ENCODE measurements at places on chromosomes 3 and 15.

DNA sequence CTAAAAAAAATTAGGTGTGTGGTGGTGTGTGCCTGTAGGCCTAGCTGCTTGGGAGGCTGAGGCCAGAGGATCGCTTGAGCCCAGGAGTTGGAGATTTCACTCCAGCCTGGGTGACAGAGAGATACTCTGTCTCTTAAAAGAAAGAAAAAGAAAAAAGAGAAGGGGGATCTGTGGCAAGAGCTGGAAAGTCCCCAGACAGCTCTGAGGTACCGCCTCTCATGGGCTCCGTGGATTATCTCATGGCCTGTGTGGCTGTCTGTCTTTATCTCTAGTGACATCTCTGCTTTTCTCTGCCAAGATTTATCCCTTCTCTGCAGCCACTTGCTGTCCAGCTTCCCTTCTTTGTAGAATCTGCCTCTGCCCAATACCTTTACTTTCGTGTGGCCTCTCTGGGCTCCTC is 5.7 kb downstream of the EXOSC7 start:
- no peak for DNase-seq

DNA sequence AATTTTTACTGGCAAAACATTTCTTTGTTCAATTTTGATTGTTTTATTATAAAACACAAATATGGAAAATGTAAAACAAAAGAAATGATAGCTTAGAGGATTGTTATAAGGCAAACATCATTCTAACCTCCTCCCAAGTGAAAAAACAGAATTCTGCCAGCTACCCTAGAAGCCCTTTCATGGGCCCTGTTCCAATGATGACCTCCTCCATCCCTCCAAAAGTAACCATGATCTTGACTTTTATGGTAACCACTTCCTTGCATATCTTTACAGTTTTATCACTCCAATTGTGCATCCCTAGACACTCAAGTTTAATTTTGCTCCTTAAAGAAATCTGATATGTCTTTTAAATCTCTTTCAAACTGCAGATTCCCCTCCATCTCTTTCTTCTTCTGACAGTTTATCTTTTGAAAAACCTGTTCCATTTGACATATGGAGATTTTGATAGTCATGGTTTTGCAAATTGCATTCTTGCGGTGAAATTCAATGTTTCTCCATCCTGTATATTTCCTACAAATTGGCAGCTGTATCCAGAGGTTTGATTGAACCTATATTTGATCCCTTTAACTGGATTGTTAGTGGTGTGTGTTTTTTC is 27.0 kb upstream of the TNFAIP8L3 start:
- no peak for DNase-seq

- no peak for DNase-seq
Measured at GRCh38 chr3:14622368-14622767, 29.2 kb upstream of the CCDC174 start.

DNA sequence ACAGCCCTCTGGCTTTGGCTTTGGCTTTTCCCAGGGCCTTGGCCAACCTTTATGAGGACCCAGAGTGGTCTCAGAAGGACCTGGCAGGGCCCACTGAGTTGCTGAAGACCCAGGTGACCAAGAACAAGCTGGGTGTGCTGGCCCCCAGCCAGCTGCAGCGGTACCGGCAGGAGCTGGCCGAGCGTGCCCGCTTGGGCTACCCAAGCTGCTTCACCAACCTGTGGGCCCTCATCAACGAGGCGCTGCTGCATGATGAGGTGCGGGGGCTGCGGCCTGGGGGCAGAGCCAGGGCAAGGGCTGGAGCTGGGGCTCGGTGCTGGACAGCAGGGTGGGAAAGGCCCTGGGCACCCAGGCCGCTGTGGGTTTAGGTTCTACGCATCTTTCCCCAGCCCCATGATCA is 6.2 kb downstream of the PLA2G4B start:
- DNase-seq, result no peak

DNA sequence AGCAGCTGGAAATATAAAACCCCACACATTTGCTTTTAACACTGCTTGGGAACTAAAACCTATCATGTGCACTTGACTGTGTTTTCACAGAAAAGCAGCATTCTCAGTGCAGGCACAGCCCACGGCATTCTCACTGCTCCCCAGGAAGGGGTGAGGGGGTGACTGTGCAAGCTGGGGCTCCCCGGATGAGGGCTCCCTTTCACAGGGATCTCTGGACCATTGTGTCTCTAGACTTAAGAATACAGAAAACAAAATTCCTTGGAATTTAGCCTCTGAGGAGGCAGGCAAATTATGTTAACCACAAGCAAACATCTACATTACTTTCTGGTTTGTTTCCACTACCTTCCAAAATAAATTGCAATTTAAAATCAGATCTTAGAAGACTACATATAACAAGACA is 100.3 kb downstream of the FSIP1 start:
- no peak for DNase-seq

DNA sequence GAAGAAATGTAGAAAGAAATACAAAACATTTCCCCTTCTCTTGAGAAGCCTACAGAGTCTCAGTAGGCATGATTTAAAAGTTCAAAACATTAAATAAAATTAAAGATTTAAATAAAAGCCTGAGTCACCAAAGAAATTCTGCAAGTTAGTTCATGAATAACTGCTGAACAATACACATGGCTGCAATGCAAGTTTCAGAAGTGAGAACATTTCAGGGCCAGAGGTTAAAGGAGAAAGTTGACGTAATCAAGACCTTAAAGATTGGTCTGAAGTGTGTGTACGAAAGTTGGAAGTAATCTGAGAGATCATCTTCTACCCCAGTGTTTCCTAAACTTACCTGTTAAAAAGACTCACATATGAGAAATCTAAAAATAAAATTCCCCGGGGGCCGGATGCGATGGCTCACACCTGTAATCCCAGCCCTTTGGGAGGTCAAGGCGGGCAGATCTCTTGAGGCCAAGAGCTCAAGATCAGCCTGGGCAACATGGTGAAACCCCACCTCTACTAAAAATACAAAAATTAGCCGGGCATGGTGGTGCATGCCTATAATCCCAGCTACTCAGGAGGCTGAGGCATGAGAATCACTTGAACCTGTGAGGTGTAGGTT is 108.7 kb upstream of the PHLDB2 start:
- peak; percentile 17 for DNase-seq

DNA sequence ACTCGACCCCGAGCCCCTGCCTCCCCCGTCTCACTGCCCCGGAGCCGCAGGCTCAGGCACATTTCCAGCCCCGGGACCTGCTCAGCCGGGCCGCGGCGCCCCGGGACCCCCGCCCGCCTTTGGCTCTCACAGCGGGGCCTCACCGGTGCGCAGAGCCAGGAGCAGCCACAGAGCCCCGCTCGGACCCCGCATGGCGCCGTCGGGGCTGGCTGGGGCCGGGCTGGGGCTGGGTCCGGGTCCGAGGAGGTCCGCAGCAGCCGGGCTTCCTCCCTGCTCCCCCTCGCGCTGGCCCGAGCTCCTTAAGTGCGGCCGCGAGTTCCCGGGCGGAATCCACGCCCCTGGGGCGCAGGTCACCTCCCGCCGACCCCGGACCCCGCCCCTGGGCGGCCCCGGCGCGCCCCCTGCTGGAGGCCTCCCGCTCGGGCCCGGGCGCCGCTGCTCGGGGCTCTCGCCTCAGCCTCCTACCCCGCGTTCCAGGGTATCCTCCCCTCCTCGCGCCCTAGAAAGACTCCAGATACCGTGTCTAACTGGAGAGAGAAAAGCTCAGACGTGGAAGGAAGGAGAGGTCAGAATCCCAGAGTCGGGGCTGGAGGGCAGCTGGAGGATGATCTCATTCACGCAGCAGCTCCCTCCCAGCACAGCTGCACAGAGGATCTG is at the start of gene MELTF:
TSS of gene MELTF (minus strand) at position 307 of the 657 bp plus-strand sequence. CDS start at position 192, 115 bp downstream.
- DNase-seq, result no peak

- DNase-seq, result no peak
Measured at GRCh38 chr15:74808078-74808839, 4.4 kb upstream of the LMAN1L start.

DNA sequence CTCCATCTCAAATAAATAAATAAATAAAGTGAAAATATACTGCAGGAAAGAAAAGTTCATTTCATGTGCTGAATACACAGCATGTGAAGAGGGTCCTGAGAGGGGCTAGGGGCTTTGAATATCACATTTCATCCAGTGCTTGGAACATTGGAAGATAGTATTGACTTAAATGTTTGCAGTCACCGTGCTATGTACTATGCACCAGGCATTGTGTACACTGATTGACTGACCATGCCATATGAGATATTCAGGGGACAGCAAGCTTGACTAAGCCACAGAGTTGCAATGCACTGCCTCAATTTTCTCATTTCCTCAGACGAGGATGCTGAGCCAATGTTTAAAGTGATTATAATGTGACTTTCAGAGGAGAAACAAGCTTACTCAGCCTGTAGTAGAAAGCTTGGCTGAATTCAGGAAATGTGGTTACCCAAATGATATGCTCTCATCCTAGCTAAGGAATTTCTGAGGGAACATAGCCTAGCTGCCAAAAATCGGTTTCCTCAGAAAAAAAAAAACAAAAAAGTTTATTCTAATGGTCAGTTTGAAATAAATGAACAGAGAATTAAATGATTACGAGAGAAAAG is 557.9 kb downstream of the FGF12 start:
- DNase-seq, result no peak

DNA sequence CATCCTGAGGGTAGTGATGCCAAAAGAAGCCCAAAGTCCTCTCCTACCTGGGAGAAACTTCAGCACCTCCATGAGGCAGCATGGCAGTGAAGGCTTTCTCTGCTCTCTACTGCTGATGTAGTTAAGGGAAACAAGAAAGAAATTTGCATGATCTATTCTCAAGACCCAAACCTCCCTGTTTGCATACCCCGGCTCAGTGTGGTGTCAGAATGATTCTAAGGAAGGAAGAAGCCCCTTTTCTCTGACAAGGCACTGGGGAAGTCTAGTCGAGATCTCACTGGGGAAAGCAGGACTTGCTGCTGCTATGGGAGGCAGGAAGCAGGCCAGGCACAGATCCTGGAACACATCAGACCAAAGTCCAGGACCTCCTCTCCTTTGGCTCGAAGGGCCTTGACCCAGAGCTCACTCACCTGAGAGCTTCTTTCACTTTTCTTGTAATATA is 89.4 kb upstream of the ICE2 start:
- no peak for DNase-seq

DNA sequence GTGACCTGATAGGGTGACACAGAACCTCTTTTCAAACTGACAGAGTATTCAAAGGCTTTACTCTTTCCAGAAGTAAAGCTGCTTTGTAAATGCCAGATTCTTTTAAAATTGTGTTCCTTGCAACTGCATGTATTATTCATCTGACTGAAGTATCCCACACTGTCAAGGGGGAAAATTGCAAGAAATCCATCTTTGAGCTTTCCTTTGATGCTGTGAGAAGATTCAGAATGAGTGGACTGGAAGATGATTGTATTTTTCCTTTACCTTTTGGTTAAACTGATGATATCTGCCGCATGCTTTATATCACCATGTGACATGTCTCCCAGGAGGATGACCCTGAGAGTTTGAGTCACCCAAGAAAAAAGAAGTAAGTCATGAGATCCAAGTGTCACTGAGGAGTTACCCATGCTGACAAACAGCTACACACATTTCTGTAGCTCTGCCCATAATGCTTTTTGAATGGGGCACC is 250.8 kb upstream of the CBLB start:
- DNase-seq, result no peak

DNA sequence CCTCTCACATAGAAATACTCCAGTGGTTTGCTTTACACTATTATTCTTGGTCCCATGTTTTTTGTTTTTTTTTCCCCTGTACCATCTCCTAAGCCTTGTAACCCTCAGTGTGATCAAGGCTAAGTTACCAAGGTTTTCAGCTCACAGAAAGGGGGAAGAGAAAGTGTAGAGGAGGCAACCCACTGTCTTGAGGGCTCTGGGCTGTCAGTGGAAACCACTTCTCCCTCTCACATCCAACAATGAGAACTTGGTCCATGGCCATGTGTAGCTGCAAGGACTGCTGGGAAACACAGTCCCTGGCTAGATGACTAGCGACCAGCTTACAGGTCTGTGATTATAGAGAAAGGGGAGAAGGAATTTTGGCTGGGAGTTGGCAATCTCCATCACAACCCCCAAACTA is 30.3 kb downstream of the GPD1L start:
- no peak for DNase-seq

GRCh38 chr15:26391567-26392194 is 381.2 kb downstream of the GABRB3 start:
- DNase-seq, result peak; percentile 87

- DNase-seq, result no peak
Measured at GRCh38 chr15:60972301-60972700, 256.8 kb downstream of the RORA start.

DNA sequence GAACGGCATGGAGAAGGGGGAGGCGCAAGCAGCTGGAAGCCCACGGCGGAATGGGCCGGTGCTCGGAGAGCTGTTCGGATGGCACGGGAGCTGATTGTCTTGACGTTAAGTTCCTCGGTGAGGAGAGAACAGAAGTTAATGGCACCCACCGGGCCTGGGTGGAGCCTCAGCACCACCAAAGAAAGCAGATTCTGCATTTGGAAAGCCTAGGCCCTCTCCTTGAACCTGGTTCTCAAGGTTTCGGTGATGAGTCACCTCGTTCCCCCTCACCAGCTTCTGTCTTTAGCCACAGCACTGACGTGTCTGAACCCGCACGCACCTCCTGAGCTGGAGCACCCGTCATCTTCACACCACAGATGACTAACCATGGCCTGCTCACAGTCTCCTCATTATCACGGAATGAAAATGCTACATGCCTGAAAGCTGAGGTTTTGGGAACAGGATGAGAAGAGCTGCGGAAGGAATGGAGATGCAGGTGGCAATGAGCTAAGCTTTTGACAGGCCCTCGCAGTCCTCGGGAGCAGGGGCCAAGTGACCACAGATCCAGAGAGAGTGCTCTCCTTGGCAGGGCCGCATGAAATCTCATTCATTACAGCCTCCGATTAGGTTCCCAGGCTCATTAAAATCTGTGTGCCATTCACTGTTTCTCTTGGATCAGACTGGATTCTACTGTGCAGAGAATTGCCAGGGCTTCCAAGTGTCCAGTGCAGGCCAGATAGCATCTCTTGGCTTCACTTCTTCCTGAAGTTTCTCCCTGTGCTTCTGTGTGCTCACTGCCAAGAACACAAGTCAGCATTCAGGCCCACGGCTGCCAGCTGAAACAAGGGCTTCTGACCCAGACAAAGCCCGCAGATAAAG is 96.3 kb upstream of the DLG1 start:
- DNase-seq, result no peak

GRCh38 chr3:135009014-135009413 is 214.0 kb downstream of the EPHB1 start:
- no peak for DNase-seq

DNA sequence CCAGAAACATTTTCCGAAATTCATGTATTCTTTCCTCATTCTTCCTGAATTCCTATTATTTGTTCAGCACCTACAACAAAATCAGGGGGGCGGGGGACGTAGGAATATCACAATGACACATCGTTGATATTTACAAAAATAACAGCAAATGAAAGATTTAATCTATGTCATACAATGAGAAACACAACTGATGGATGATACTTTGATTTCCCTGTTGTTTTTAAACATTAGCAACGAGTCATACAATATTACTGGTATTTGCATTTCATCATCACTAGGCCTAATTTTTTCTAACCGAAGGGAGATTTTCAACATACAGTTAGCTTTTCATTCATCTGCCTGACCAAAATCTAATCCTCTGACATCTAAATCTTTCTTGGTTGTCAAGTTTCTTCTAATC is 45.3 kb upstream of the INO80 start:
- DNase-seq, result no peak

Data from NCI-H524 treated with DMSO at 0.1 percent for 48 hours (cell line).